ENCODE measurements at places on chromosomes 5 and 9.

DNA sequence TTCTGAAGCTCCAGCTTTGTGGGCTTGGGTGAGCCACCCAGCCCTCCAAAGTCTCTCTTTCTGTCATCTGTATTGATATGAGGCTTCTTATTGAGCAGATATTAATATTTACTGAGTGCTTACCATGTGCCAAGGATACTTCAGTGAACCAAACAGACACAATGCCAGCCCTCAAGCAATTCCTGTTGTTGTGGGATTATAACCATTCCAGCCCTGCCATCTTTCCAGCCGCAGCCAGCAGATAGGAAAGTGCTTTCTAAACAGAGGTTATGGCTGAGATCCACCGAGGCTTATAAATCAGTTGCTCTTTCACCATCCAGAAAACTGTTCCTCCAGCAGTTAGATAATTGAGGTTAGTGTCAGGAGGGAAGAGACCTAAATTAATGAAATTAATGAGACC, 137.7 kb upstream of the ALDH1B1 start:
- DNase-seq = no peak

- no peak for DNase-seq
These were observed 23.6 kb downstream of the TICAM2 start for GRCh38 chr5:115578657-115579056.

DNA sequence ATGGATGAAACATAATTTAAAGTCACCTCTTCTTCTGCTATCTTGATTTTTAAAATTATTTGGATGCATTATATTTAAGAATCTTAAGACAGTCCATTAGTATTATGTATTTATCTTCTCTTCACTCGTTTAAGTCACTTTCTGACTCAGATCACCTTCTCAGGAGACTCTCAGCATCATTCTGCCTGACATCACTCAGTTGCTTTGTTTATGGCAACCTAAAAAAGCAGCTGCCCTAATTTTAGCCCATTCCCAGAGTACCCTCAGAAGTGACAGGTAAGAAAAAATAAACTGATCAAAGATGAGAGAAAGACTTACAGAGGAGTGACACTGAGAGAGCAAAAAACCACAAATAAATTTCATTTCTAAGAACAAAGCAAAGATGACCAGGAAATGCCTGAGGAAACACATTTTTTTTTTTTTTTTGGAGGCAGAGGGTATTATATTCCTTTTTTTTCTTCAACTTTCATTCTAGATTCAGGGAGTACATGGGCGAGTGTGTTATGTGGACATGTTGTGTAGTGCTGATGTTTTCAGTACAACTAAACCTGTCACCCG, 140.5 kb downstream of the MUSK start:
- no peak for DNase-seq

DNA sequence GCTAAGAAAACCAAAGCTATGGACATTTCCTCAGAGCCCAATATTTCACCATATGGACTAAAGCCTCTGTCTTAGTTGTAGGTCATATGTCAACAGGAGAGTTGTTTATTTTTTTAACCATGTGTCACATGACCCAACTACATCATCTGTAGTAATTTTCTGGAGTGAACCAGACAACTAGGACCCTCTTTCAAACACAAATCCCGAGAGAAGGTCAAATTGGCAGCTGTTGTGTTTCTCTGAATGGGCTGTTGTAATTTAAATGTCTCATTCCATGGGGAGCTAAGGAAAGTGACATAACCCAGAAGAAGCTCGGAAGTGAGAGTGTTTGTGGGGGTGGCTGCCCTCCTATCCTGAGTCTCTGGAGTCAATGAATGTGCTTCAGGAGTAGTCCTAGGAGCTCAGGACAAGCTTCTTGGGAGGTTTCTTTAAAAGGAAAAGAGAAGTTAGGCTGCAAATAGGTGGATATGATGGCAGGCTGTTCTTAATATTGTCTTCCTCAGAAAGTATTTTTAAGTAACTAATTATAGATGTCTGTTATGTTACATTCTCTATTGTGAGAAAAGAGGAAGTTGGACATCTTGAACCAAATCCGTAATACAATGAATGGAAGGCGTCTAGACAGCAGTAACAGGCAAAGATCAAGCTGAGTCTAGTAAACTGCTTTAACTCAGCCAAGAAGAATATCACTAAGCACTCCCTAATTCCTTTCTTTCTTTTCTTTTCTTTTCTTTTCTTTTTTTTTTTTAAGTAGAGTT, 50.1 kb downstream of the TMEM167A start:
- DNase-seq = no peak

GRCh38 chr9:30937106-30937505, 1447.3 kb upstream of the ACO1 start:
- DNase-seq = no peak

GRCh38 chr5:181138258-181138657, 7.3 kb upstream of the OR2V1 start:
- no peak for DNase-seq
